ENCODE measurements at places on chromosomes 6 and 20.

DNA sequence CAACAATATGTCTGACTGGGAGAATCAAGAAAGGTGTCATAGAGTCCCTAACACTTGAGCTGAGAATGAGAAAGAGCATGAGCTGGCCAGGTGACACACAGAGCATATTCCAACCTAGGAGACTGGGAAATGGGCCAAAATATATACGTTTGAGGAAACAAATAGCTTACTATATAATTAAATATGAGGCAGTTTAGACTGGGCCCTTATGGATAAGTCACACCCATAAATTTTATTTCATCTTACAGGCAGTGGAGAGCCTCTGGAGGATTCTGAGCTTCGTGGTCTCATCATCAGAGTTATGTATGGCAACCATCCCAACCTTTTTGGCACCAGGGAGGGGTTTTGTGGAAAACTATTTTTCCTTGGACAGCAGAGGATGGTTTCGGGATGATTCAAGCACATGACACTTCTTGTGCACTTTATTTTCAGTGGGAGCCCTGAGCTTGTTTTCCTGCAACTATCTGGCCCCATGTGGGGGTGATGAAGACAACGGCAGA is 12.9 kb upstream of the NQO2 start:
- DNase-seq, result no peak

- DNase-seq, result no peak
Observed at GRCh38 chr6:101011186-101011585, 130.1 kb upstream of the ASCC3 start.

- no peak for DNase-seq
Observed at GRCh38 chr6:87820343-87820984, 118.4 kb upstream of the AKIRIN2 start.

GRCh38 chr20:32333988-32334885 is 23.9 kb upstream of the ASXL1 start:
- DNase-seq, result no peak

GRCh38 chr20:61436667-61437279 is 184.7 kb downstream of the CDH4 start:
- peak; percentile 41 for DNase-seq

DNA sequence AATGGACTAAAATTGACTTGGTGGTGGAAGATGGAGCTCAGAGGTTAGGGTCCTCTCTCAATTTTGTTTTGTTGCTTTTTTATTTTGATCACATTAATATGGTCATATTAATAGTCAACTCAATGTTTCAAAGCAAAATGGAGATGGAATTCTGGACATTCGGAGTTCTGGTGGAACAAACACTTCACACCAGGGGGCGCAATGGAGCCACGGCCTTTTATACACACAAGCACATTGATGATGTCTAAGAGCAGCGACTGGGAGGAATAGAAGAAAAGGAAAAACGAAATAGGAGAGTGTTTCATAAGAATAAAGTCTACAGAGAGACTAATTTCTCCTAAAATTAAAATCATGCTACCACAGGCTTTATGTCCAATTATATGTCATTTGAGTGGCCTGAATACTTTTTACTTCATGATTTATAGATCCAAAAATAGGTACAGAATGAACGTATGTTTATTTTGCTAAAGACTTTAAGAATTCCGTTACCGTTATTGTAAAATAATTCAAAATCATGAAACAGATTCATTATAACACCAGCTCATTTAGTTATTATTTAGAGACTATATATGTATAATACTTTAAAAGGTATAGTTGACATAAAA is 197.6 kb upstream of the SASH1 start:
- peak; percentile 64 for DNase-seq

DNA sequence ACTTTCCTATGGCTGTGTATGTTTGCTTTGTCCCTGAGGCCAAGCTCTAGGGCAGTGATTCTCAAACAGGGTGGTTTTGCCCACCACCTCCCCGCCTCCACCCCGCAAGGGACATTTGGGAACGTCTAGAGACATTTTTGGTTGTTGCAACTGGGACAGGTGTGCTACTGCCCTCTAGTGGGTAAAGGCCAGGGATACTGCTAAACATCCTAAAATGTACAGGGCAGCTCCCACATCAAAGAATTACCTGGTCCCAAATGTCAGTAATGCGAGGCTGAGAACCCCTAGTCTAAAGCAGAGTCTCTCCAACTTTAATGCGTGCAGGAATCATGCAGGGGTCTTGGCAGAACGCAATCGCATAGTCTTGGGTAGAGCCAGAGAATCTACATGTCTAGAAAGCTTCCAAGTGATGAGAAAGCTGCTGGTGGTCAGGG is 5.1 kb downstream of the KCNS1 start:
- DNase-seq, result no peak

GRCh38 chr20:34271956-34272355 is 30.7 kb downstream of the ASIP start:
- DNase-seq, result no peak

- DNase-seq, result no peak
Observed at GRCh38 chr6:47701363-47701762, 3.0 kb downstream of the ADGRF4 start.

All from SW 1271 (cell line).